ENCODE measurements at places on chromosomes 7 and 10.
A peak's percentile ranks its signal among the peaks of the same experiment; 100 is the strongest.

GRCh38 chr10:131031346-131031745, 280.2 kb downstream of the TCERG1L start:
- DNase-seq: peak; percentile 52

DNA sequence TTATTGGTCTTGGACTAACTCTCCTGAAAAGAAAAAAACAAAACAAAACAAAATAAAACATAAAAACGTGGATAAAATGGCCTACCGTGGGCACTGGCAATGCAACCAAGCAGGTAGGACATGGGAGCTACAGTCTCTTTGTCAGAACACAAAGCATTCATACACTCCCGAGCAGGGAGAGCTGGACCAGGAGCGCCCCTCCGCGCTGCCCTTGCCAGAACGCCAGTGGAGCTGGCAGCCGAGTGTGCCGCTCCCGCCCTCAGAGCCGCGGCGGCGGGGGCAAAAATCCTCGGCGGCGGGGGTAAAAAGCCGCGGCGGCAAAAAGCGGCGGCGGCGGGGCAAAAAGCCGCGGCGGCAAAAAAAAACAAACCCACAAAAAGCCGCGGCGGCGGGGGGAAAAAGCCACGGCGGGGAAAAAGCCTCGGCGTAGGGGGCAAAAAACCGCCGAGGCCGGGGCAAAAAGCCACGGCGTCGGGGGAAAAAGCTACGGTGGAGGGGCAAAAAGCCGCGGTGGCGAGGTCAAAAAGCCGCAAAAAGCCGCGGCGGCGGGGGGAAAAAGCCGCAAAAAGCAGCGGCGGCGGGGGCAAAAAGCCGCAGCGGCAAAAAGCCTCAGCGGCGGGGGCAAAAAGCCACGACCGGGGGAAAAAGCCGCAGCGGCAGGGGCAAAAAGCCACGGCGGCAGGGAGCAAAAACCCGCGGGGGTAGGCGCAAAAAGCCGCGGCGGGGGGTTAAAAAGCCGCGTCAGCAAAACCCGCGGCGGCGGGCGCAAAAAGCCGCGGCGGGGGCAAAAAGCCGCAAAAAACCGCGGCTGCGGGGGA, 418.1 kb downstream of the ZNF716 start:
- DNase-seq: no peak

GRCh38 chr7:95989301-95989700, 216.9 kb downstream of the DYNC1I1 start:
- no peak for DNase-seq

GRCh38 chr7:141866974-141867373, 25.7 kb upstream of the PRSS37 start:
- DNase-seq: no peak

DNA sequence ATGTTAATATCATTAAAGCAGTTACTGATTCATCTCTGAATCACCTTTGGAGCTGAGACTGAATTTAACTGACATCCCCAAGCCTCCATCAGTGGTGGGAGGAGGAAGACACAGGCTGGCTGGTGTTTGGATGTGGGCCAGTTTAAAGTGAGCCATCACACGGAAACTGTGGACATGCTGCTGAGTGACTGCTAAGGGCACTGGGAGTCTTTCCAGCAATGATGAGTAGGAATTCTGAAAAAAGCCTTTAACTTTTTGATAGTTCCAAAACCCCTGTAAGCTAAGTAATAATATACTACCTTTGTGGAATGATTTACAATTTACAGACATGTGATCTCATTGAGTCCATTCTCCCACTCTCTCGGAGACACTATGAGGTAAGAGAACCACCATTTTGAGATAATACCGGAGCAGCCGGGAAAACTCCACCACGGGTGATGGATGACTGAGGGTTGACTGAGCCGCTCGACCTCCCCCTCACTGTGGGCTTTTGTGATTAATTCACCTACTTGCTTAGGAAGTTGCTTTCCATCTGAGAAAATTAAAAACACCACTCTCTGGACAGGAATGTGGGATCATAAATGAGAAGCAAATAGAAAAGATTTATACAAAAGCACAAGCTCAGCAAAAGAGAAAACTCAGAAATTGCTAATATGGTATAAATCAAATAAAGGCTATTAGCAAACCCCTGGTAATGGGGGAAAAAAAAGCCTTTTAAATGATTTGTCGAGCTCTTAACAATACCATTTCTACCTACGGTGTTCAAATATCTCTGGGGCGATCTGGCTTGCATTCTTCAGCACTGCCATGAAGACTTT, 194.8 kb downstream of the FANK1 start:
- no peak for DNase-seq

- no peak for DNase-seq
Observed at GRCh38 chr7:5997210-5997808, 11.5 kb downstream of the PMS2 start.

Measured in lower leg skin (tissue), 4 donors.